SK-N-MC (cell line): ENCODE measurements at places on chromosomes 1 and 21.

DNA sequence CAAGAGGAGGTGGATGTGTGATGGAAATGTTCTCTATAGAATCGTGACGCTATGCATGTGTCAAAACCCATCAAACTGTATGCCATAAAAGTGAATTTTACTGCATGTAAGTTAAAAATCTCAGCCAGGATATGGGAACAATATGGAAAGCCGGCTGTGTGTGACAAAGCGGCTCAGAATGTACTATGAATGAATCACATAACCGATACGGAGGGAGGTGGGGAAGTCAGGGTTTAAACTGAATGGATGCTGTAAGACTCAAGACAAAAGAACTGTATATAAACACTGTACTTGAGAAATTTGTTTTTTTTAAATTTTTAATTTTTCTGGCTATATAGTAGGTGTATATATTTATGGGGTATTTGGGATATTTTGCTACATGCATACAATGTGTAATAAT is 111.6 kb upstream of the PDE4B start:
- DNase-seq = no peak

DNA sequence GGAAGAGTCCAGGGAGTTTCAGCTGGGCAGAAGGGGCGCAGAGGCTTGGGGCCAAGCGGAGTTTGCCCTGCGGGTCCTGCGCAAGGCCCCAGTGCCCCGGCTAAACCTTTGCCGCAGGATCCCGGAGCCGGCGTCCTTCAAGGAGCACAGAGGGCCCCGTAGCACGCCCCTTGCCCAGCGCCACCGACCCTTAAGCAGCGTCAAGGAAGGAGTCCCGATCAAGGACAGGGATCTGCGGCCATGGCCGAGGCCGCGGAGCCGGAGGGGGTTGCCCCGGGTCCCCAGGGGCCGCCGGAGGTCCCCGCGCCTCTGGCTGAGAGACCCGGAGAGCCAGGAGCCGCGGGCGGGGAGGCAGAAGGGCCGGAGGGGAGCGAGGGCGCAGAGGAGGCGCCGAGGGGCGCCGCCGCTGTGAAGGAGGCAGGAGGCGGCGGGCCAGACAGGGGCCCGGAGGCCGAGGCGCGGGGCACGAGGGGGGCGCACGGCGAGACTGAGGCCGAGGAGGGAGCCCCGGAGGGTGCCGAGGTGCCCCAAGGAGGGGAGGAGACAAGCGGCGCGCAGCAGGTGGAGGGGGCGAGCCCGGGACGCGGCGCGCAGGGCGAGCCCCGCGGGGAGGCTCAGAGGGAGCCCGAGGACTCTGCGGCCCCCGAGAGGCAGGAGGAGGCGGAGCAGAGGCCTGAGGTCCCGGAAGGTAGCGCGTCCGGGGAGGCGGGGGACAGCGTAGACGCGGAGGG is 520 bp downstream of the CLIC6 start:
- DNase-seq = no peak

DNA sequence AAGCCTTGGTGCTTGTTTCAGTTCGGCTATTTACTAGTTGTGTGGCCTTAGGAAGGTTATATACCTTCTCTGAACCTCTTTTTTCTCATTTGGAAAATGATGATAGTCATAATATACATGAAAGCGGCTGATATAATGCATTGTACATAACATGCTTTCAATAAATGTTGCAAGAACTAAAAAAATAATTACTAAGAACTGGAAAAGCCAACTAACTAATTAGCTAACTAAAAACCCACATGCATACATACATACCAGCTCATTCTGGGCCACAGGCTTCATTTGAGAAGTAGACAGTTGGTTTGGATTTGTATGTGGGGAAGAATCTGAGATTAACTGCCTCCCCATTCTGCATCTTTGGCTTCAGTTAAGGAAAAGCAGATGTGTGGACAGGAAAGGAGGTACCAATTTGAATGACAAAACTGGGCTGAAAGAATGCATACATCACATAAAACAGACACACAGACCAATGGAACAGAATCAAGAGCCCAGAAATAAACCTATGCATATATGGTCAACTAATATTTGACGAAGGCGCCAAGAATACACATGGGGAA is 217.9 kb downstream of the TM2D1 start:
- DNase-seq = no peak

GRCh38 chr1:65146908-65147423 is 1.0 kb upstream of the AK4 start:
- DNase-seq = no peak

GRCh38 chr1:75554870-75555269 is 56.0 kb downstream of the SLC44A5 start:
- DNase-seq = no peak

DNA sequence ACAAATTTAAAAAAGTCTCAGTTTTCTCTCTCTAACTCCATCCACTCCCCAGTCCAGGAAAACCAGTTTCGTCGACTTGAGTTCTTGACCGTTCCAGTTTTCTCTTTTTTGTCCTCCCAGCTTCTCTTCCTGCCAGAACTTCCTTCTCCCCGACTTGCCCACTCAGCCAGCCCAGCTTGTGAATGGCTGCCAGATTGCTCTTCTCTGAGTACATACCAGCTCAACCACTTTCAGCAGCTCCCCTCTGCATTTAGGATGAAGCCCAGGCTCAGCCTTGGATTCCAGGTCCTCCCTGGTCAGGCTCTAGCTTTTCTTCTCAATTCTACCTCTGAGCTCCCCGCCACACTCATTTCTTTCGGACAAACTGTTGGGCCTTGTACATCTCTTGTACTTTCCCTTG is 1.4 kb downstream of the DIO1 start:
- DNase-seq = no peak

GRCh38 chr1:204659056-204659455 is 26.5 kb downstream of the LRRN2 start:
- DNase-seq = no peak

DNA sequence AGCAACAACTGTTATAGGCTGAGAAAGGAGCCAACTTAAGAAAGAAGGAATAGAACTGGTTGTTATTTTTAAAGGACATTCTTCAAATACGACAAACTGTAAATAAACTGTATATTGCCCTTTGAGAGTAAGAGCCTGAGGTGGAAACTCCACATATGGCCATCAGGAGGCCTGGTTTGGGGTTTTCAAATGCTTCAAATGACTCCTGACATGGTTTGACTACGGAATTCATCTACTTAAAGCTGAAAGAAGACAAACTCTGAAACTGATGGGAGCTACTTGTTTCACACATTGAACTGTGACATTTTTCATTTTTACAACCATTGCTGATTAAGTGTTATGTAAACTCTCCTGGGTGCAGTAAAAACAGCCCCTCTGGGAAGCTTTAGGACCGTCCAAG is 59.8 kb downstream of the NGF start:
- DNase-seq = no peak

- DNase-seq = no peak
These were observed 60.6 kb downstream of the UBIAD1 start for GRCh38 chr1:11333631-11334030.

GRCh38 chr21:25881524-25882376 is 147.0 kb downstream of the GABPA start:
- no peak for DNase-seq

DNA sequence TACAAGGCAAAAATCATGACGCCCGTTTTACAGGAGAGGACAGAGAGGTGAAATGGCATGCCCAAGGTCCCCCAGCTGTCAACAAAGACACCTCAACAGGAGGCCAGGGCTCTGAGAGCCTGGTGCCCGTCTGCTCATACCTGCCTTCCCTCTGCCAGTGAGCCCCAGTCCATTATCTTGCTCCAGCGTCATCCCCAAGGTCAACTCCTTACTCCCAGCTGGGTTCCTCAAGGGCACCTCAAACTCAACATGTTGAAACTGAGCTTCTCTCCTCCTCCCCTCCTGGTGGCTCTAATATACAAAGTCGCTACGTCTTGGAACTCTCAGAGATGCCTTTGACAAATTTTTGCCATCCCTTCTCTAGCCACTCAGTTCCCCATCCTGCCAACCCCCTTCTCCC is 3.2 kb downstream of the PBXIP1 start:
- no peak for DNase-seq

DNA sequence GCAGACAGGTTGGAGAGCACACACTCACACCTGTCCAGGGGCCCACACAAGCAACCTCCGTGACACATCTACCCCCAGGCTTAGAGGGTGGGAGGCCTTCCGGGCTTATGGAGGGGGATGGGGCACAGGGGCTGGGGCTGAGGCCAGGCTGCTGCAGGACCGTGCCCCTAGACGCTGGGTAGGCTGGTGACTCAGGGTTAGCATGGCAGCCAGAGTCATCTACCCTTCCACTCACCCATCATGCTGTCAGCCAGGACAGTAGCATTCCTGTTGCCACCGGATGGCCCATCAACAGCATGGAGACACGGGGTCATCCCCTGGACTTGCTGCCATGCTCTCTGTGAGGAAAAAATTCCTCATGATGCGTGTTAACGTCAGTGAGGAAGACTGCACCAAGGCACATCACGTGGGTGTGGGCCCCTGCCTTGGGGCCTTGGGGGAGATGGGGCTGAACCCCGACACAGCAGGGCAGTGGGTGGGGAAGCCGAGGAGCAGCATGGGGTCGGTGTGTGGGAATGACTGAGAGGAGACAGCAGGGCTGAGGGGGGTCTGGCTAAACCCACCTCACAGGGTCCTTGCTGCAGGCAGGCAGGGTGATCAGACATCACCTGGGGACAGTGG is 52.8 kb downstream of the WNT9A start:
- DNase-seq = no peak

GRCh38 chr1:76891931-76892622 is 24.8 kb downstream of the ST6GALNAC5 start:
- no peak for DNase-seq

DNA sequence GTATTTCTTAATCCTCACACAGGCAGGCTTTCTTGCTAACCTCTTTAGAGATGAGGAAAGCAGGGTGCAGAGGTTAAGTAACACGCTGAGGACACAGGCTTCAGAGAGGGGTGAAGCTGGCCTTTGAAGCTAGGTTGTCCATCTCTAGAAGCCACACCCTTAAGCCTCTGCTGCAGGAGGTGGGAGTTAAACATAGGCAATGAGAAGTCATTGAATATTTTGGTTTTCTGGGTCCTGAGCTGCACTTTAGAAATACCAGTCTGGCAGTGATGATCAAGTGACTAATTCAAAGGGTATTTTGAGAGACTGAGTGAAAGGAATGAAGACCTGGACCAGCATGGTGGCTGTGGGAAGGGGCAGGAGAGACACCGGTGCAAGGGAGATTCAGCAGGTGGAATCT is 9.9 kb downstream of the KCNJ15 start:
- DNase-seq = no peak

GRCh38 chr1:28113242-28113572 is 24.8 kb upstream of the EYA3 start:
- no peak for DNase-seq
